ENCODE measurements at places on chromosomes 12 and 14. TPM values are rescaled to one million over a fixed set of nuclear protein-coding genes. Genes with fewer than 3 reads are reported as not detected.

Gene DBX2
- polyA plus RNA-seq: not detected

DNA sequence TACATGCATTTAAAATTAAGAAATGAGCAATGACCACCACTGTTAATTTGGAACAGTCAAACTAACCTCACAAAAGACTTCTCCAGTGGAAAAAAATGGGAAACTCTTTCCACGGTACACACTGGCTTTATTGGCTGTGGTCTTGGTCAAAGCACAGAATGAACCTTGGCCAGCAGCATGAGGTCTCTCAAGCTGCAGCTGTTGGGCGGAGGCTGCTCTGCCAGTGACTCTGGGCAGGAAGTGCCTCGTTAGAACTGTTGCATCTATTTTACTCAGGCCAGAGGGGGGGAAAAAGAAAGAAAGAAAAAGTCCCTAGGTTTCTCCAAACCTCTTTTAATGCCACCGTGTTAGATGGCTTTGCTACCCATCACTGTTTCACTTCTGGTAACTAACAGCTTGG lies 279.8 kb upstream of the DIO2 start:
- H3K4me1 ChIP-seq: no peaks in the 10 kb centered on the region
- DNase-seq: peak; percentile 5
- H3K27me3 ChIP-seq: no peaks in the 10 kb centered on the region
- no peaks in the 10 kb centered on the region for H3K36me3 ChIP-seq

DNA sequence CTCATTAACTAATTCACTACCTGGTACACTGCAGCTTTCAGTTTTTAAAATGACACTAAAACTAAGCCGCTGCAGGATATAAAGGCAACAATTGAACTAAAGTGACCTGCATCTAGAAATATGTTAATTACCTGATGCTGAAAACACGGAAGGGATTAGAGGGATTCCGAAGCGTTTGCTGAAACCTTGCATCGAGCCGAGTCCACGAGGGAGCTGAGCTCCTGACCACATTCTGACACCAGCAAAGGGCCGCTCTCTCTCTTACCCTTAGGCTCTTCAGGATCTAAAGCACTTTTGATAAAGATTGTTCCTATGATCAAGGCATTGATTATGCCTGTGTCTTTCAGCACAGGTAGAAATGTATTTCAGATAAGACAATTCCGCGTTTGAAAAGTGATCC lies 59.5 kb upstream of the CDKN3 start:
- no peak overlapping the region for H3K27ac ChIP-seq
- peaks cover 8% of the 10 kb centered on the region for H3K4me1 ChIP-seq
- H3K36me3 ChIP-seq: no peaks in the 10 kb centered on the region
- no peak overlapping the region for H3K4me3 ChIP-seq
- DNase-seq: no peak

GRCh38 chr12:4293299-4293965 lies 19.9 kb downstream of the CCND2 start:
- H3K27ac ChIP-seq: no peak overlapping the region
- no peak overlapping the region for H3K4me3 ChIP-seq
- H3K36me3 ChIP-seq: no peaks in the 10 kb centered on the region
- H3K27me3 ChIP-seq: no peaks in the 10 kb centered on the region

Gene HHIPL1
- polyA plus RNA-seq: 1.3 TPM

All from endothelial cell of umbilical vein (primary cell).